ENCODE measurements at places on chromosomes 1 and 21.

GRCh38 chr1:20298626-20299025 lies 8.0 kb downstream of the VWA5B1 start:
- DNase-seq = no peak

- no peak for DNase-seq
Measured at GRCh38 chr1:19436716-19437476, 48.4 kb downstream of the CAPZB start.

DNA sequence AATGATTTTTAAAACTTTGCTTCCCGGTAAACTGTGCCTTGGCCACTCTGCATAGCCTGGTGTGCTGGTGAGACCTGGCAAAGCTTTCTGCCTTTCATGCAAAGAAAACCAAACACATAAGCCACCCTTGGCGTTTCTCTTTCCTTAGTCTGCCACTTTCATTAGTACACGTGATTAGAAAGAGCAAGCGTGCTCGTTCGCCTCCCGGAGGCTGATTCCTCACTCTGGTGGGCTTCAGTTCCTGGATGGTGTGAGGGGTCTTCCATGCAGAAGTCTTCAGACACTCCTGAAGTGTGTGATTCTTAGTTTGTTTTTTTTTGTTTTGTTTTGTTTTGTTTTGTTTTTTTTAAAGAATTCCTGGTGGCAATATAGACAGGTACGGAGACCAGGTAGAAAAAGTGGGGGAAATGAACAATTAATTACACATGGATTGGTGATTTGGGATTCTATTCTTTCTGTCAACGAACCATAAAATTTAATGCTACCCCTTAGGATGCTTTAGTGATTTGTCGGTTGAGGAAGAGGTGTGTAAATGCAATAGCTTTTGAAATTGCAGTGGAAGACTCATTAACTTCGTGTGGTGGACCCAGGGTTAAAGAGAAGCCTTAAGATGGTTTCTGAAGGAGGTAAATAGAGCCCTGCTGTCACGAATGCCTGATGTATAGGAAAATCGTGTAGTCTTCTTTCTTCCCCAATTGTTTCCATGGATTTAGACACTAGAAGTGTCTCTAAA lies 2.1 kb downstream of the GALNT2 start:
- DNase-seq = no peak

DNA sequence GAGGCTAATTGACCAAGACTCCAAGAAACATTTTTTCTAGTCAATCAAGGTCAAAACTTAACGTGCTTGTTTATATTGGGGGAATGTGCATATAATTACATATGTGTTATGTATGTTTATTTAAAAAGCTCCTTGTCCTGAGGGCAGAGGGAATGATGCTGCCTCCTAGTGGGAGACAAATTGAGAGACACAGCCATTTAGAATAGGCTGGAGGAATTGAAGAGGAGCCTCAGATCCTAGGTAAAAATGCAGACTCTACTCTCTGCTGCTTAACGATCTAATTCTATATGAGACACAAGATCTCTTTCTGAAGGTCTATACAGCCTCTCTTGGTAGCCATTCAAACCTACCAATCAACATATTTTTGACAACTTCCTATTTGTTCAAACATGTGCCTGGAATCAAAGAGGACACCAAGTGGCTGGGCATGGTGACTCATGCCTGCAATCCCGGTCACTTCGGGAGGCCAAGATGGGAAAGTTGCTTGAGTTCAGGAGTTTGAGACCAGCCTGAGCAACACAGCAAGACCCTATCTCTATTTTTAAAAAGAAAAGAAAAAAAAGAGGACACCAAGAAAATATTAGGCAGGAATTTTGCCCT lies 136.6 kb upstream of the ZNF648 start:
- no peak for DNase-seq

- peak; percentile 94 for DNase-seq
Measured at GRCh38 chr1:42146626-42147320, 6.4 kb upstream of the GUCA2B start.

DNA sequence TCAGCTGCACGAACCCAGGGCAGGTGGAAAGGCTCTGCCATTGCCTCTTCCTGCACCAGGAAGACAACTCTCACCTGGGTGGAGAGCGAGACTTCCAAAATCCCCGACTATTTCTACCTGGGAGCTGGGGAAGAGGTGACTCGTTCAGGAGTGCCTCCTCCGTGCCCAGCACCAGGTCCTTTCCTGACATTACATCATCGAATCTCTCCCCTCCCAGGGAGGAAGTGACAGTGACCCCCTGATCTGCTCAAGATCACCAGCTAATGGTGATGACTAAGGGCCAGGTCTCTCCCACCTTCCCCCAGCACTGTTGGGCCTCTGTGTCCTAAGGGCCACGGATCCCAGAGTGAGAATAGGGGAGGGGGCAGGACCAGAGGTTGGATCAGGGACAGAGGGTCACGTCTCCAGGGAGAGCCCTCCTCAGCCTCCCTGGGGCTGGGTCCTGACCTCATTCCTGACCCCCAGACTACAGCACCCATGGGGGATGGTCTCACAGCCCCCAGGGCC lies 6.8 kb downstream of the MEGF6 start:
- no peak for DNase-seq

GRCh38 chr1:180360333-180361075 lies 130.4 kb downstream of the LHX4 start:
- DNase-seq = no peak

DNA sequence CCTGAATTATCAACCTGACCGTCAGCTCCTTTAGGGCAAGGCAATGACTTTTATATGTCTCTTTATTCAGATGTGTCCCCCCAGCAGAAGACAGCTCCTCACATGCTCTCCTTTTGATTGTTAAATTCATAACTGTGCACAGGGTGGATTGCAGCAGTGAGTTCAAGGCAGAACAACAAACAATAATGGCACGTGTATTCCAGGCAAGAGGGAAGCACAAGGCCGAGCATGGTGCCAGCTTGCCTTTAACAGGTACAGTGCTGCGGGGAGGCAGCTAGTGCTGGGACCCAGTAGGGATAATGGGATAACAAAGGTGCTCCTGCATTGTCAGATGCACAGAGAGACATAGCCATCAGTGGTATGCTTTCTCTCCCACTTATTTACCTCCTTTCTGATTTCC lies 248.4 kb downstream of the RHOU start:
- no peak for DNase-seq

GRCh38 chr1:233549917-233550316 lies 64.0 kb upstream of the KCNK1 start:
- no peak for DNase-seq

- DNase-seq = no peak
Measured at GRCh38 chr1:168786476-168787330, 57.7 kb upstream of the DPT start.

DNA sequence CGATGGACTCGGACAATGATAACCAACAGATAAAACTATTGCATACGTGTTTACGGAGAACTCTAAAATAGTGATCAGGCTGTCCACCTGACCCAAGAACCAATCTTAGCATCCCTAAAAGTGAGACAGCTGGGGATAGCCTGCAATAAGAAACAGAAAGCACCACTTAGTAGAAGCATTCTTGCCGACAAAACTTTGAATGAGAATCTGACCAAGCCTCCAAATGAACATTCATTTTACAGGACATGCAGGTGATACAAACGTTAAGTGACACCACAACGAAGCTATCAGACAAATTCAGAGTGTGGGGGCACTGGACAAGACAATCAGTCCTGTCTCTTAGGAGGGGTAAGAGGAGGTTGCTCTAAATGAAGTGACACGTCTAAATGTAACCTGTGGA lies 1.2 kb downstream of the PSMG1 start:
- DNase-seq = no peak

- DNase-seq = no peak
Measured at GRCh38 chr1:51218570-51218969, 17.5 kb upstream of the RNF11 start.

- DNase-seq = no peak
Measured at GRCh38 chr1:28640766-28641165, 2.1 kb downstream of the TAF12 start.

DNA sequence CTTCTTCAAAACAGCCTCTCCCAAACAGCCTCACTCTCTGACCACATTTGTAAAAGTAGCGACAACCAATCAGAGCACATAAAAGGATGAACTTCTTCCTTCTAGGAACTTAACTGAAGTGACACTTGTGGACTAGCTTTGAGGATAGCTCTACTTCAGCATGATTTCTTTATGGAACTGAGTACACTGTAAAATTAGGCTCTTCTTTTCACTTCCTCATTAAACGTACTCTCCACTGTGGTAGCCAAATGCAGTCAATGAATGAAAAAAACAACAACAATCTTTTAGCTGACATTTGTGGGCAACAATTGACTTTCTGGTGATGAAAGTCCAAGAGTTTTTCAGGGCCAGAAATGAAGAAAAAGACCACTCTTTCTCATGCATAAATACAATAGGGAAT lies 9.6 kb downstream of the LRRC53 start:
- no peak for DNase-seq

DNA sequence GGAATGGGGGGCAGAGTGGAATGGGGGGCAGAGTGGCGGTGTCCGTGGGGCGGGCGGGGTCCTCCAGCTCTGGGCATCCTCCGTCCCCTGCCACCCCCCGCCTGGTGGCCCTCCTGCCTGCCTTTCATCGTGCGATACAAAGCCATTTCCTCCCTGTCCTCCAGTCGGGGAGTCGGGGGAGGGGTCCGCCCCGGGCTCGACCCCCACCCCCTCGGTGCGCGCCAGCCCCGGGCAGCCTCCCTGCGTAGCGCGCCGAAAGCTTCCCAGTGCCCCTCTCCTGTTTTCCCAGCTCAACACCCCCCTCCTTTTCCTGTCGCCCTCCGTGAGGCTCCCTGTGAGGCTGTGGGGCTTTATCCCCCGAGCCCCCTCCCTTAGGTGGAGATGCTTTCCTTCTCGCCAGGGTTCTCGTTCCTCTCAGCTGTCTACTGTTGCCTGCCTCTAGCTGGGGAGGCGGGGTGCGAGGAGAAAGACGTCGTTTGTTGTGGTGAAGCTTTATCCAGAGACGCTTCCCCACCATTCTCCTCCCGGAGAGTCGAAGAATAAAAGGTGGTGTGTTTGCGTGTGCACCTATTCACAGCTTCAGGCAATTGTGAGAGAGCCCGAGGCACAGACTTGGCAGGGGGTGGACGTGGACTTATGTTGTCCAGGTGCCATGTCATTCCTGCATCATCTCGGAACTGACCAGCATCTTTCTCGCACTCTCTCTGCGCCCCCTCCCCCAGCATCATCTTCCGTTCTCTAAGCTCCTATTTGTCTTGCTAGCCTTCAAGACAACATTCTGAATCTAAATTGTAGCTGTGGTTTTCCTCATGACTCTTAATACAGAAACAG lies 848 bp downstream of the DNM3 start:
- DNase-seq = no peak

DNA sequence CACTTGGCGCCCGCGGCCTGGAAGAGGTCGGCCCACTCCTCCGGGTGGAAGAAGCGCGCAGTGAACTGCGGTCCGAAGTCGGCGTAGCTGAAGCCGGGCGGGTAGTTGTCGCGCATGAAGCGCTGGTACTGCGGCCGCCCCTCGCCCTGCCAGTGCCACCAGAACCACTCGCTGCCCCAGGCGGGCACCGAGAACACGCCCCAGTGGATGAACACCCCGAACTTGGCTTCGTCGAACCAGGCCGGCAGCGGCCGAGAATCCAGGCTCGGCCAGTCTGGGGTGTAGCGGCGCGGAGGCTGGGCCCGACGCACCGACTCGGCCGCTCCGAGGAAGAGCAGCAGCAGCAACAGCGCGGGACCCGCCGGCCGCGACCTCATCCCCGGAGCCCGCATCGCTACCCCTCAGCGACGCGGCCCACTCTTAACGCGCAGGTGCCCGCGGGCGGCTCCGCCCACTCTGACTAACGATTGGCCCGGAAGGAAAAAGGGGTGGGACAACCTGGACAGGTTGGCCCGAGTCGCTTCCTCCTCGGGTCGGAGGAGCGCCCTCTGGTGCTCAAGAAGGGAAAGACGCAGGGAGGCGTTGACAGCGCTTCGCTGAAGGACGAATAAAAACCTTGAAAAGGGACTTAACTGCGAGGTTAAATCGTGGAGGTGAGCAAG lies at the start of gene FUCA1:
Gene FUCA1, minus strand, starts transcription at position 396 of the 662 bp plus-strand sequence. Its CDS starts 4 bp downstream, at position 392.
- peak; percentile 84 for DNase-seq

- DNase-seq = no peak
Measured at GRCh38 chr1:179798864-179799516, 55.9 kb downstream of the FAM163A start.

DNA sequence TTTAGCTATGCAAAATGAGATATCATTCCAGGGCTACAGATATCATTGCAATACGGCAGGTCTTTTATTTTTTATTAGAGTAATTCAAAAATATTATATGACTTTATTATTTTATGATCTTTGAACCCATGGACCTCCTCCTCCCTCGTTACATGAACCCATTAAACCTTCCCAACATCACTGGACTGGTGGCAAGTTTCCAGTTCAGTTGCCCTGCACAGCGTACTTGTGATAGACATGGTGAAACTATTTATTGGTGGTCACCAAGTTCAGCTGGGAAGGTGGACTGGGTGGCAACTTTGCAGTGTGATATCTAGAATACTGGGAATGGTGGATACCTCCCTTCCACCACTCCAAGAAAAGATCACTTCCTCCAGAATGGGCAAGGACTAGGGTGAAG lies 52.5 kb downstream of the SLC30A10 start:
- no peak for DNase-seq

DNA sequence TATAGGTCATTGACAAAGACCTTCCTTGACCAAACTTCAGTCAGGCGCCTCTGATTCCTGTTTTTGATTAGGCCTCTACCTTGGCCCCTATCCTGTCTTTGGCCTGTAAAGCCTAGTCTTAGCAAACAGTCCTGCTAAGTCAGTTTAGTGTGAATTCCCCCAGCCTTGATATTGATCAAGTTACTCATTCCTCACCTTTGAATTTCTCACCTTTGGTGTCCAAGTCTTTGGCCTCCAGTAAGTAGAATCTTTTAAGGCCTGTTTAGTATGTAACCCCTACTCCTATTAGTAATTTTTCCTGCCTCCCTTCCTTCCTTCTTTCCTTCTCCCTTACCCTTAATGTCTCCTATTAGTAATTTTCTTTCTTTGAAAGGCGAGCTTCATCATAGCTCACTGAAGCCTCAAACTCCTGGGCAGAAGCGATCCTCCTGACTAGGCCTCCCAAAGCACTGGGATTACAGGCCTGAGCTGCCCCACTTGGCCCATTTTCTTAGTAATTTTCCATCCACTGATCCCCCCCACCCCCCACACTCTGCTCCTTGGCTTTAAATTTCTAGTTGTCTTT lies 13.0 kb upstream of the ZNF692 start:
- no peak for DNase-seq

GRCh38 chr1:48677306-48678287 lies 99.1 kb downstream of the BEND5 start:
- DNase-seq = peak; percentile 86

GRCh38 chr1:34164771-34165391 lies at the start of gene CSMD2:
TSS of gene CSMD2 (minus strand) at chr1:34165230. CDS start at chr1:34165097, 133 bp downstream.
- DNase-seq = peak; percentile 6
